ENCODE measurements at places on chromosomes 13 and 19.

GRCh38 chr19:38557205-38557799 is 60.5 kb downstream of the MAP4K1 start:
- no peak for DNase-seq

DNA sequence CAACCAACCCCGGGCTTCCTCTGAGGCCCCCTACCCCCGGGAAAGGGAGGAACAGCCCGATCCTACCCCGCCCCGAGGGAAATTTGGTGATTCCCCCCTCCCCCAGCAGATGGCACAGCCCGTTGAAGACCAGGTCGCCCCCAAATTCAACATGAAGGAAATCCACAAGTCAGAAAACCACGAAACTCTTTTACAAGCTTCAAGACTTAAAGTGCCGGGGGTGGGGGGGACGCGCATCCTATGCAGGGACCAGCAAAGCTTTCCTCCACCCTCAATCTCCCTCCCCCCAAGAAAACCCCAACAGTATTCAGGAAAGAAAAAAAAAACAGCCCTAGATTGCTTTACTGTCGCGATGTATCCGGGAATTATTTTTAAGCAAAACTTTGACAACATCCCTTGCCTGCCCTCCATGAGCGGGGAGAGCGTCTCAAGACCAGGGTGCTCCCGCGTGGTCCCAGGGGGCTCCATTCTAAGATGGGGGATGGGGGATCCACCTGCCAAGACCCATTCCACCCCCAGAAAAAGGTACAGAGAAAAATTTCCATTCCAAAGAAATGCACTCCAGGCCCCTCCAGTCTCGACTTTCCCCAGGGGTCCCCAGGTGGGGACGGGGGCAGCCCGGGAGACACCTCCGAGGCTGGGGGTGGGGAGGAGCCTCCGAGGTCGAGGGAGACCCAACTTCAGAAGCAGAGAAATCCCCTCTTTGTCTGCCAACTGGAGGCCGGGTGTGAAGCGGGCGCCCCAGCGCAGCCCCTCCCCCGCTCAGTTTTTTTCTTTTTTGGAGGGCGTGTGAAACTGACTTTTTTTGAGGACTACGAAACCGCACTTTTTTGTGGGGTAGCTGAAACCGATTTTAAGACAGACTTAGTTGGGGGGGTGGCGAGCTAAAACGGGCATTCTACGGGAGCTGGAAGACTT is 1.5 kb downstream of the TCF3 start:
- DNase-seq: peak; percentile 24

DNA sequence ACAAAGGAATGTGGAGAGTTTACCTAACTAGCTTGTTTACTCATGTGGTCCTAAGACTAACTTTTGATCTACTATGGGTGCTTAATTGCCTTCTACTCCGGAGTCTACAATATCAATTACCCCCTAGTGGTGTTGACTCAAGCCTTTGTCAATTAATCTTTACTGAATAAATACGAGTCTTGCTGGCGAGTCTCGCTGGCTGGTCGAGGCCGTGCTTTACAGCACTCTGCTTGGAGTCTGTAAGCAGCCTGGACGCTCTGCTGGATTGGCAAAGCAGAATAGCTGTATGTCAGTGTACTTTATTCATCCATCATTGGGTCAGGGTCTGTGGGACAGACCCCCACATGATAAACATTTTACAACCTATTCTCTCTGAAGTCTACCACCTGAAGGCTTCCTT is 9.9 kb upstream of the SPART start:
- DNase-seq: no peak

- DNase-seq: no peak
Observed at GRCh38 chr13:111962431-111962891, 104.5 kb upstream of the SOX1 start.

DNA sequence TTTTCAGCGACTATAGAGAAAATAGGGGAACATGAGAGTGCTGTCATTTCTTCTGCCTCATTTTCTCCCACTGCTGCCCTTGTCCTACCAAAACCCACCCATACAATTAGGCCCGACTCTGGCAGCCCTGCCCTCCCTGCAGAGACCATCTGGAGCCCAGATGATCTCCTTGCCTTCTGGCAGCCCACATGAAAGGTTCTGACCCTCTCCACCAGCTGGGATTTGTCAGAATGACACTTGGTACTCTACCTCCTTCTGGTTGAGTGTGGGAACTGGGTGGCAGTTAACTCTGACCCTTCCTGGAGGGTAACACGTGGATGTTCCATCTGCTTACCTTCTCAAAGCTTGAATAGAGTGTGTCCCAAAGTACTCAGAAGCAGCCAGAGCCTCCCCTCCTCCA is 21.0 kb upstream of the SIAH3 start:
- DNase-seq: no peak

DNA sequence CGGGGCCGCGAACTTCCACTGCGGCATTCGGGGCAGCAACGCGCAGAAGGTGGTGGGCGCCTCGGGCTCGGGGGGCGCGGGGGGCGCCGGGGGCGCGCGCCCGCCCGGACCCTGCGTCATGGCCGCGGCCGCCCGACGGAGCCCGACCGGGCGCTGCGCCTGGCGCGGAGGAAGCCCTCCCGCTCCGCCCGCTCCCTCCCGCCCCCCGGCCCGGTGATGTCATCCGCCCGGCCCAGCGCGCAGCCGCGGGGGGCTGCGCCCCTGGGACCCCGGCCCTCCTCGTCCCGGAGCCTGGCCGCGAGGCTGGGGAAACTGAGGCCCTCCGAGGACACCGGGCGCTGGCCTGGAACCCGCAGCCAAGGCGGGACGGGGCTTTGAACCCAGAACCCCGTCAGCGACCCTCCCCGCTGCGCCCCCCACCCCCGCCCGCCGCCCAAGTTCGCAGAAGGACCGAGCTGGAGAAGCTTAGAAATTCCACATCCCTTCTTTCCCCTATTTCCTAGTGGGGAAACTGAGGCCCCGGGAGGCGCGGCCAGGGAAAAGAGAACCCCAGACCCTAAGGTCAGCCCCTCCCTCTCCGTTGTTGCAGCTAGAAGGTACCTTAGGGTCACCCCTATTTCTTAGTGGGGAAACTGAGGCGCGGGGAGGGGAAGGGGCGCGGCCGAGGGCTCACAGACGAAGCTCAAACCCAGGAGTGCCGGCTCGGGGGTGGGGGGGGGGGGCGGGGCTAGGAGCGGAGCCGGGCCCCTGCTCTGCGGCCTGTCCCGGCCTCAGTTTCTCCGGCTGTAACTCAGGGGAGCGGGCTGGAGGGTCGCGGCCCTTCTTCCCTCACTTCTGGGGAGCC is at the start of gene SHC2:
Gene SHC2, minus strand, starts transcription at position 157 of the 844 bp plus-strand sequence. Its CDS starts 37 bp downstream, at position 120.
- no peak for DNase-seq

- no peak for DNase-seq
Observed at GRCh38 chr19:29492769-29493168, 33.0 kb upstream of the VSTM2B start.

- DNase-seq: no peak
Observed at GRCh38 chr19:40139533-40140287, 49.0 kb upstream of the ZNF780A start.

DNA sequence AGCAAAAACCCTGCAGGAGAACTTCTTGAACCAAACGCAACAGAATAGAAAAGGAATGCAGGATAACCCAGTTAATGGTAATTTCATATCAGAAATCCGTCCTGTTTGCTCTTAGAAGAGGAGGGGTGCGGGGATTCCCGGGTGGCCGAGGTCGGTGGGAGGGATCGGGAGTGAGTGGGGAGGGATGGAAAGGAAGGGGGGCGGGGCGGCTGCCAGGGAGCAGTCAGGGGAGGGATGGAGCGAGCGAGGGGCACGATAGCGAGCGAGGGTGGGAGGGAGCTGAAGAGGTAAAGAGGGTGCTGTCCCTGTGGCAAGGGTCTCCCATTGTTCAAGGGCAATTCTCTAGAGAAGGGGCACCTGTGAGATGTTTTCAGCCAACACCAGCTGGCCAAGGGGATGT is 26.5 kb downstream of the CD177 start:
- no peak for DNase-seq

DNA sequence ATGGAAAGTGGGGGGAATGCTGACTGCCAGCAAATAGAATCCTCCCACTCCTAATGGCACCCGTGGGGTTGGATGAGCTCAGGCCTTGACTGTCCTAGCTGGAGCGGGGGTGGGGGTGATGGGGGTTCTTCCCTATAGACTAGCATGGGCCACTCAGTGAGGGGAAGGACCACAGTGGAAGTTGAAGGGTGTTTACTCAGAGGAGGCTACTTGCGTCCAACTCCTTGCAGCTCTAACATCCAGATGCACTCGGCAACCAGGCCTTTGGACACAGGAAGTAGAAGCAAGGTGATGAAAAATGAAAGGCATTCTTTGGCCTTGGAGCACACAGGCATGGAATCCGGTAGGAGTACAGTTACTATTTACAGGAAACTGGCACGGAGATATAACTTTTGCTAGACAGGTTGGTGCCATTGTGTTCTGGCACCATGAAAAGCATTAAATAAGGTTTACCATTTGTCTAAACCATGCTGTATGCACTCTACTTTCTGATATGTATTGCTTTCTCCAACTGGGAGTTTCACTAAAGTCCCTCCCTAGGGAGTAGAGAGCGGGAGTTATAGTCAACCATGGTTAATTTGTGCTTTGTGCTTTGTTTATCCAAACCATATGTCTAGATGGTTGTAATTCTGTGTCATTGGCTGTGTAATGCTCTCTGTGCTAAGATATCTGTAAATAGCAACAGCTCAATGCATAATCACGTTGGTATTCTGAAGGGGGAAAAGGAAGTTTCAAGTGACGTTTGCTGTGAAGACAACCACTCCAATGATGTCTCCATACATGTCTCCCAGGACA is 125.3 kb downstream of the TSHZ3 start:
- no peak for DNase-seq

- DNase-seq: no peak
Observed at GRCh38 chr19:44909775-44910174, 4.2 kb downstream of the APOE start.

- DNase-seq: no peak
Observed at GRCh38 chr13:112441779-112442310, 65.7 kb downstream of the SPACA7 start.

- no peak for DNase-seq
Observed at GRCh38 chr13:78593652-78594455, 9.5 kb downstream of the POU4F1 start.

DNA sequence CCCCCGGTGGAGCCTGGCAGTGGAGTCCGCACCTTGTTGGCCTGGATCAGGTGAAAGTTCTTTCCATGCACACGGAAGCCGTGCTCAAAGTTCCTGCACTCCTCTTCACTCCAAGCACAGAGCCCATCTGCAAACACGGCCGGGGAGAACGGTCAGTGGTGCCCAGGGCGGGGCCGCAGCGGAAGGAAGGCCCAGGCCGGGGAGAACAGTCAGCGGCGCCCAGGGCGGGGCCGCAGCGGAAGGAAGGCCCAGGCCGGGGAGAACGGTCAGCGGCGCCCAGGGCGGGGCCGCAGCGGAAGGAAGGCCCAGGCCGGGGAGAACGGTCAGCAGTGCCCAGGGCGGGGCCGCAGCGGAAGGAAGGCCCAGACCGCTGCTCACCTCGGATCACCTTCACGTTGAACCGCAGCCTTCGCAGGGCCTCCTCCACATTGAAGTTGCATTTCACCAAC is 20.6 kb upstream of the PLPP2 start:
- no peak for DNase-seq

GRCh38 chr19:37007587-37008220 is 70.5 kb upstream of the ZNF420 start:
- DNase-seq: no peak
